Smooth muscle cell of the brain vasculature (primary cell): ENCODE measurements at places on chromosomes 6 and 20.
A peak's percentile ranks its signal among the peaks of the same experiment; 100 is the strongest.

DNA sequence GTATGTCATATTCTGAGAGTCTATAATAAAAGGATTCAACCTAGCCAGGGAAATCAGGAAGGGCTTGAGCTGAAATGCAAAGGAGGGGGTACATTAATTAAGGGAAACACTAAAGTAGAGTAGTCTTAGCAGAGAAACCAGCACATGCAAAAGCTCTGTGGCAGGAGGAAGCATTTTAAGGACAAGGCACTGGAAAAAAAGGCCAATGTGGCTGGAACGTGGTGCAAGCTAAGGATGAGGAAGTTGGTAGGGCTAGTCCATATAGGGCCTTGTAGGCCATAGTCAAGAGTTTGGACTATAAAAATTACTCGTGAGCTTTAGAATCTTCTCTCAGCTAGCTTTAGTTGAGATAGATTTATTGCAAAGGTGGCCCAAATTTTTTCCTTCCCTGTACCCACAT is 75.2 kb upstream of the TOP1 start:
- DNase-seq = no peak

- DNase-seq = no peak
Observed at GRCh38 chr6:47729019-47729418, 30.6 kb downstream of the ADGRF4 start.

- DNase-seq = no peak
Observed at GRCh38 chr6:115796061-115796460, 264.6 kb downstream of the FRK start.

DNA sequence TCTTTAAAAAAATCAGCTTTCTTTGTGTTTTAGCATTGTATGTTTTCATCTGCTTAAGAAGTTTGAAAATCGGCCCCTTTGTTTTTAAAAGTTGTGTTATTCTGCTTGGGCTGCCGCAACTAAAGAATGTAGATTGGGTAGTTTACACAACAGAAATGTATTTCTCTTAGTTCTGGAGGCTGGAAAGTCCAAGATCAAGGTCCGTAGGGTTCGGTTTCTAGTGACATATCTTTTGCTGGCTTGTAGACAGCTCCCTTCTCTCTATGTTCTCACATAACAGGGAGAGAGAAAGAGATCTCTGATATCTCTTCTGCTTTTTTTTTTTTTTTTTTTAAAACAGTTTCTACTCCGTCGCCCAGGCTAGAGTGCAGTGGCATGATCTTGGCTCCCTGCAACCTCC is 138.6 kb downstream of the TBC1D7 start:
- DNase-seq = no peak

GRCh38 chr20:37365760-37366638 is 20.1 kb downstream of the SRC start:
- no peak for DNase-seq

DNA sequence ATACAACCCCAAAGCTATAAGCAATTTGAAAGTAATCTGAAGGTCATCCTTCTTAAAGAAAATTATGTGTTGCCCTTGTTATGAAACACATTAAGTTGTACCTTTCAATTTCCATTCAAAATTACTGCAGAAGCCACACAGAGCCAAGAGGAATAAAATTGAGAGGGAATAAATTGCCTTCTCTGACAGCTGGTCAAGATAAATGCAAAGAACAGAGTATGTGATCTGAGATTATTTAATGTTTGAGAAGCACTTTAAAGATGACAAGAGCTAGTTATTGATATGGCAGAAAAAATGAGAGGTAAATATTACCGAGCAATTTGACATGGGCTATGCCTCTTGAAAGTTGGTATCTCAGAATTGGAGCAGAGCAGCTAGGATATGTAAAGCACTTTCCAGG is 61.6 kb downstream of the TRDN start:
- DNase-seq = no peak

GRCh38 chr20:45044601-45045000 is 56.3 kb downstream of the KCNS1 start:
- DNase-seq = no peak

DNA sequence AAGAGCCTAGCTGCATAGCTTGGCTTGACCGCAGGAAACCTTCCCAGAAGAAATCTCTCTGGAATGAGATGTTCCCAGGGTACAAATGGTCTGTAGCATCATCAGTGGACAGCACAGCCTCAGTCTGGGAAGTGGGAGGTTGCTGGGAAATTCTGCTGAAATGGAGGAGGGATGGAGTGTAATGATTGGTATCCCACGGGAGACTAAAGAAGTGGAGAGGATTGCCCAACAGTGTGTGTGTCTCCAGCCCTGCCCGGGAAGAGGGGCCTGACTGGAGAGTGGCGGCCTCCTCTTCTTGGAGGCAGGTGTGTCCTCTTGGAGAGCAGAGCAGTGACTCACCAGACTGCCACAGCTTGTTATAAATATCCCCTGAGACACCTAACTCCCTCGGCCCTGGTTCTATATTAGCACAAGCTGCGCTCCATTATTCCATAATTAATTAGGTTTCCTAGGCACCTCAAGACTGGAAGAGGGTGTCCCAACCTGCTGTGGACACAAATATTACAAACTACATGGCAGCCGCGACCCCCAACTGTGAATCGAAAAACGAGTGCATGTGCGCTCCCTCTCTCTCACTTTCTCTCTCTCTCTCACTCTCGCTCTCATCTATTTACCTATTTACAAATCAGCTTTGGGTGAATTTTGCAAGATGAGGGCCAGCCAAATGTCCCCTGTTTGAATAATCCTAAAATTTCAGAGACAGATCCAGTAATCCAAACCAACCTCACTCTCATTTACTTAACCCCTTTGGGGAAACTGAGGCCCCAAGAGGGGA is 68.8 kb downstream of the FGD2 start:
- DNase-seq = no peak

DNA sequence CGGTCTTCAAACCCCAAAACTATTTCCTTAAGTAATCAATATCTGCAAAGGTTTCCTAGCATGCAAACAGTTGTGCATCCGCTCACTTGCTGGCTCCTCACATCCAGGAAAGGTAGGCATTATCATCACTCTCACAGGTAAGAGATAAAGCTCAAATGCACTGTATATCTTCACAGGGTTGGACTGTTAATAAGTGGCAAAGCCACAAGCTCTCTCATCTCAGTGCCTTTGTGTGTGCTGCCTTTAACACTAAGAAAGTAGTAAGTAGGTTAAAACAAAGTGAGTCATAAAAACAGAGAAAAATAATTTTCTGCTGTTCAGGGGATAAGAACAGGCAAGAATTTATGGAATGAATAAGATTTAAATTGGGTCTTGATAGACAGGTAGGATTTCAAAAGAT is 21.3 kb downstream of the MAN1A1 start:
- no peak for DNase-seq

- no peak for DNase-seq
Observed at GRCh38 chr6:163955096-163955495, 540.6 kb downstream of the QKI start.

GRCh38 chr6:14658886-14659561 is 541.5 kb downstream of the CD83 start:
- DNase-seq = no peak

- DNase-seq = no peak
Observed at GRCh38 chr20:3890398-3890751, 1.2 kb downstream of the PANK2 start.

GRCh38 chr6:151431337-151431736 is 20.6 kb downstream of the RMND1 start:
- DNase-seq = no peak

DNA sequence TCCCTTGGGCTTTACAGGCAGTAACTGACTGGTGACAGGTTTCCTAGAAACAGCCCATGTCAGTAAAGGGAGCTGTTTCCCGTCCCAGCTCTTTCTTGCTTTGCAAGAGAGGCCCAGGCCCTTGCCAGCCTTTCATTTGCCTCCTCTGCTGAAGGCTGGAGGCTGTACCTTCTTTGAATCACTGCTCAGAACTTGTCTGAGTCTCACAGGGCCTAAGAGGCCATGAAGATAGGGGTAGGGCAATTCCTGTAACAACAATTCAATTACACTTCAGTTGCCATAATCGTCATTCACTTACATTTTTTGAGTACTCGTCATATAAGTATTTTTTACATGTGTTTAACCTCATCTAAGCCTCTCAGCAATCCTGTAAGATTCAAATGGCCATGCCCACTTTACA is 25.9 kb upstream of the MAFB start:
- no peak for DNase-seq

GRCh38 chr20:32301719-32302506 is 24.5 kb downstream of the KIF3B start:
- no peak for DNase-seq

DNA sequence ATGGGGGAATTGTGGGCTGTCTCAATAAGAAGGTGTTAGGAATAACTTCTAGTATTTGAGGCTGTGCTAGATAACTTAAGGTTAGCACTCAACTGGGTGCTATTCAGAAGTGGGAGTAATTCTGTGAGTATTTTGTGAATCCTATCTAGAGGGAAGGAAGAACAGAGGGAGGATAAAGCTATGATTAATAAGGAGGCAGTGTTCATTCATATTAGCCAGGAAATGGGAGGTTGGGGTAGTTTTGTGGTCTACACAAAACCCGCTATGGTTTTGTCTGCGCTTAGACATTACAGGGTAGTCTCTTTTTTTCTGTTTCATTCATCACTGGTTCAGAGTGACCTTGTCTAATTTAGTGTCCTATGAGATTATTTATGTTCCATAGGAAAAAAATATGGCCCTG is 341.0 kb downstream of the ARHGAP18 start:
- no peak for DNase-seq

- no peak for DNase-seq
Observed at GRCh38 chr6:170453586-170454511, 99.3 kb downstream of the PSMB1 start.

- DNase-seq = peak; percentile 69
Observed at GRCh38 chr6:146543211-146543939, at the start of gene RAB32. Gene RAB32, plus strand, starts transcription at chr6:146543833. Its CDS starts 39 bp downstream, at chr6:146543872.

DNA sequence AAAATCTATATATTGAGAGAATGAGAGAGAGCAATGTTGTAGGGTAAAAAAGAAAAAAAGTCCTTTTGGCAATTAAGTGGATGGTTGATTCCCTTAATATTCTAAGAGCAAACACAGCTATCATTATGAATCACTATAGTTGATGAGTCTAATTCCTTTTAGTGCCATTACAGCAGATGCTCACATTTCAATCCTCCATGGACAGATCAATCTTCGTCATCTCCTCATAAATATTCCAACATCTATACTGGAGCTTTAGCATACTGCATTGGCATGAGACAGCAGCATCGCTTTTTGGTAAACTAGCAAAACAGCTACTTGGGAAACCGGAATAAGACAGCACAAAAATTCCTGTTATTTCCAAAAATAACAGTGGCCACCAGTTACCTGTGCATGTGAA is 796.7 kb downstream of the QKI start:
- no peak for DNase-seq

DNA sequence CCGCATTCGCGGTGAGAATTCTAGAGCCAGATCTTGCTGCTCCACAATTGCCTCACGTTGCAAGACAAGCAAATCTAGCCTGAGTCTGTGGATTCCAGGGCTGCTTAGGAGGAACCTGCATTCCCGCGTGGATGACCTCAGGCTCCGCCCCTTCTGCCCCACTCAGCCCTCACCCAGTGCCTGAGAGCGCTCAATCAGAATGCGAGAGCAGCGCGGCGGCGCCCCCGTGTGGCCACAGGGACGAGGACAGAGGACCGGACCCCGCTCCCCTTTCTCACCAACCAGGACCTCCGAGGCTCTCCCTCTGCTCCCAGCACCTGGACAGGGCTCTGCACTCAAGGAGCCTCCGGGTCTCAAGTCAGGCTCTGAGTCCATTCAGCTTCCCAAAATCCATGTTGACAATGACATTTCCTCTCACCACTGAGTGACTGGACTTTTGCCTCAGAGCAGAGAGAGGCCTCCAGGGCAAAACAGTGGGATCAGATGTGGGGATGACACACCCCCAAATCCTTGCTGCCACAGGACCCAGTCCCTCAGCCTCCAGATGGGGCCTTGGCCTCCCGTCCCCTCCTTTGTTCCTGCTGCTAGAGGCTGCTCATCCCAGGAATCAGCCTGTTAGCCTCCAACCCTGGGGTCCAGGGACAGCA is 52.0 kb downstream of the RPP21 start:
- DNase-seq = peak; percentile 15
